Caudate nucleus (tissue), 63 donors: ENCODE measurements at places on chromosomes 7 and 10.

GRCh38 chr10:2519139-2519538 lies 548.2 kb upstream of the PFKP start:
- DNase-seq, result no peak

DNA sequence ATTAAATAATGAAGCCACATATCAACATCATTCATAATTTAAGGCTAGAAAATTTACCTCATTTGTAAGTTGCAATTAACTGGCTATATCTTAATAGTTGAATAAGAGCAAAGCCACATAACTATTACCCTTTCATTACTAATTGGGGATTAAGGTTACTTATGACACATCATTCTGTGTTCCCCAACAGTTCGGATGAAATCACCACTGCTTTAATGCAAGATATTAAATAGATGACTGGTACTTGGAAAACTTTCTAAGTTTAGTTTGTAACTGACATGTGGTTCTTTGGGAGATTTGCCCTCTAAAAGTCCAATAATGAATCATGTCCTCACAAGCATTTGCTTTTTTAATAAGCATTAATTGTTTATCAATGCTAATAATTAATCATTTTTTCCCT lies 109.1 kb downstream of the MTERF1 start:
- no peak for DNase-seq

GRCh38 chr10:13684806-13685482 lies 98.2 kb downstream of the PRPF18 start:
- DNase-seq, result no peak

DNA sequence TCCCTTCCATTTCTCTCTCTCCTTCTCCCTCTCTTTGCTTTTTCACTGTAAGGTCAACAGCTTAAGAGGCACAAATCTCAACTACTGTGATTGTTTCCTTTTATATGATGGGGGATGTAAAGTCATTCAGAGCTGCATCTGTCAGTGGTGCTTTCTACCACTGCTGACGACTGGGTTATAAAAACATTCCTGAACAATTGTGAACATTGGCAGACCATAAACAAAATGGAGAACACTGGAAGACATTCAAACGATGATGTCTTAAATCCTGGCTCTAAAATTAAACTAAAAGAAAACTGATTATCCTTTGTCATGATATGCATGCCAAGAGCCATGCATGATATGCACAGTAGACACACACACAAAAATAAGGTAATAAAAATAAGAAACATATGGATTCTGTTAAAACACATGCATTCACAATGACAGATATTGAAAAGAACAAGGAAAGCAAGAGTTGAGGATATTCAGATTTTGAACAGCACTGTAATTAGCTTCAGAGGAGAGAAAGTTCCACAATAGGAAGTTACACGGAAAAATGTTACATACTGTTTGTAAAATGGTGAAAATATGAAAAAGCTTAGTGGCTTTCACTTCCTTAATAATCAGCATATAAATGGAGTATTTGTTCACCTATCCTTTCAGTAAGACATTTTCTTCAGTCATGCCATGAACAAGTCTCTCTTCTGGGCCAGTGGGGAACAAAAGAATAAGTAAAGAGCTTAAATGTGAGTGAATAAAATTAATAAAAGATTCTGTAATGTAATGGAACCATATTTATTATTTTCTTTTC lies 89.2 kb downstream of the RNLS start:
- no peak for DNase-seq

DNA sequence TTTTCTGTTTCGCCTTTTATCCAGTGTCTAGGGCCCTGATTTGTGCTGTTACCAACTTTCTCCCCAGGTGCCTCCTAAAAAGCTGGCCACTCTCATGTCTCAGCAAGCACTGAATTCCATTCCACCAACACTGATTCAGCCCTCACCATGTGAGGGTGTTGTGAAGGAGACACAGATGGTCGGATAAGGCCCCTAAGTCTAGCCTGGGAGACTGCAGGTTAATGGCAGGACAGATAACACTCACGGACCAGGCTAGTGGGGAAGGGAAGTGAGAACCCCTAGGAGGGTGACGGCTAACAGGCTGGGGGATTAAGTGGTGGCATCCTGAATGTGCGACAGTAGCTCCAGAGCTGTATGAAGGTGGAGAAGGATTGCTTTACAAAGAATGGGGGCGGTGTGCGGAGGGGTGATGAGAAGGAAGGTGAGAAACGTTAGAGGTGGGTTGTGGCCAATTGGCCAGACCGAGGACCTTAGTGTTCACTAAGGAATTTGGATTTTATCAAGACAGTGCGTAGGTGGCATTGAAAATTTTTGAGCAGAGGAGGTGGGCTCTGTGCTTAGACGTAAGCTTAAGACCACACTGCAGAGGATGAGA lies 3.8 kb upstream of the DUSP5 start:
- DNase-seq, result no peak

GRCh38 chr7:139655305-139655704 lies 122.5 kb downstream of the HIPK2 start:
- DNase-seq, result no peak

- DNase-seq, result no peak
Observed at GRCh38 chr10:30134171-30134945, 75.0 kb upstream of the JCAD start.

DNA sequence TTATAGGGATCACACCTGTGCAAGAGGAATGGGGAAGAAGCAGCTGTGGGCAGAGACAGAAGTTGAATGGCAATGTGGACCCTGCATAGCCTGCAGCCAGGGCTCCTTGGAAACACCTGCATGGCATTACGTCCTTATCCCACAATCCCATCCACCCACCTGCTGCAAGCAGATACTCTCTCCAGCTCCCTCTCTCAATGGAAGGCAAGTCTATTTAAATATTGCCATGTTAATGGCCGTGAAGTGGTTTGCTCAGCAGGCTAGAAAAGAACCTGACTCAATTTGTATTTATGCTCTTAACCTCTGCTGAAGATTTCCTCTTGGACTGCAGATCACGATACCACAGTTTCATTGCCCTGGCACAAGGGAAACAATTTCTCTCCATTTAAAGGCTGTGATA lies 417.0 kb downstream of the TYW1 start:
- DNase-seq, result no peak

- no peak for DNase-seq
Observed at GRCh38 chr10:117441361-117441760, 66.1 kb upstream of the PDZD8 start.

- DNase-seq, result no peak
Observed at GRCh38 chr10:123166618-123167017, 12.4 kb downstream of the BUB3 start.

GRCh38 chr10:17693009-17693408 lies 49.1 kb downstream of the STAM start:
- no peak for DNase-seq

DNA sequence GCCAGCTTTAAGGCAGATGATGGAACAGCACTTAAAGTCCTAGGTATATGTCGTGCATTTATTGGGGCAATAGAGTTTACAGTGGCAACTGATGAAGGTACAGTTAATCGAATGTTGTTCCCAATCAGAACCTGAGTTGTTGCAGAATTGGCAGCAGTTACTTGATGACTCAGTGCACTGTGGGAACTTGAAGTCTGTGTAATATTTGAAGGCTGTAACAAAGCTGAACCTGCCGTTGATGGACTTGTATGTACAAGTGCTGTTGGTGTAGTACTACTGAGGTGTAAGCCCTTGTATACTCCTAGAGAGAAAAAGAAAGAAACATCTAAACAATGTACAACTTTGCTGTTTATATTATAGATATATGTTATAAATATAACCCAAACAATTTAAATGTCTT lies 75.3 kb downstream of the EPC1 start:
- no peak for DNase-seq

DNA sequence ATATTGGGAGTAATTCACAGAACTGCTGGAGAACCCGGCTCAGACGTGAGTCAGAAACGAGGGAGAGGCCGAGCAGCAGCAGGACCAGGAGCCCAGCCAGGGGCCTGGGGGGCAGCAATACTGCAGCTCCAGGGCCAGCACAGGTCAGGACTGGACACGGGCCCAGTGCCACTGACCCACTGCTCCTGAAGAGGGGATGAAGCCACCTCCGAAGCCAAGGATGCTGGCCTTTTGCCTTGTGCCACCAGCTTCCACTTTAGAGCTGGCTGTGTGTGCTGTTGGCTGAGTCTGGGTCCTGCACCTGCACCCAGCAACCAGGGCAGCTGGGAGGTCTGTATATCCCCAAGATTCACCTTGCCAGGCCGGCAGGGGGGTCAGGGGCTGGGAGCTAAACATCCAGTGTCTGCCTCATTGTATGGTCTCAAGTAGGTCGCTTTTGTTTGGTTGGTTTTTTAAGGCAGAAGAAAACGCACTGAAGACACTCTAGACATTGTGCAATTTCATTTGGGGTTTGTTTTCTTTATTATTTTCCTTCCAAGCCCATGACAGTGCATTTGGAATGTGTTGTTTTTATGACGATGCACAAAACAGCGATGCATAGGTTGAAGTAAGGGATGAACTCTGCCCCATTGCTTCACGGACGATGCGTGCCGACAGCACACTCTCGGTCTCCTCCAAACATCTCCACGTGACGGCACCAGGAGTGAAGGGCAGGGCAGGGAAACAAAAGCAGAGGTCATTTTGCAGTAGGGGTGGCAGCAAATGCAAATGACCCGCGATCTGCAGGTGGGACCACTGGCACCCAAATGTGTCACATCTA lies 27.7 kb upstream of the INSIG1 start:
- DNase-seq, result no peak

DNA sequence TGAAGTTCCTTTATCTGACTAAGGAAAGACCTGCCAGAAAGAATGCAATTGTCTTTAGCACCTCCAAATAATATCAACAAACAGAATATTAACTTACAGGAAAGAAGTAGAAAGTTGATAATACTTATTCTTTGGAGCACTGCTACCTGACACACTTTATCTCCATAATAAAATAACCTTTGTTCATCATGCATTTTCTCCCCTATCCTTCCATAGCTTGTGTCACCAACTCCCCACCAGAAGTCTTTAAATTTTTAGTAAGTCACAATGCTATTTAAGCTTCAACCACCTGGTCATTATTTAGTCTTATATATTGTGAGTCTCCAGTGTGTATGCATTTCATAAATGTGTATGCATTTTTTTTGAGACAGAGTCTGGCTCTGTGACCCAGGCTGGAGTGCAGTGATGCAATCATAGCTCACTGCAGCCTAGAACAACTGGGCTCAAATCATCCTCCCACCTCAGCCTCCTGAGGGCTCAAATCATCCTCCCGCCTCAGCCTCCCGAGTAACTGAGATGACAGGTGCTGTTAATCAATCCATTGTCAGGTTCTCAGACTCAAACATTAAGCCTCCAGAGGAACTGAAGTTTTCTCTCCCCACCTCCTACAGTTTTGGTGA lies 7.3 kb upstream of the CYP3A43 start:
- no peak for DNase-seq

GRCh38 chr7:20508109-20508508 lies 107.4 kb upstream of the ABCB5 start:
- no peak for DNase-seq

GRCh38 chr7:102897211-102897631 lies 15.6 kb upstream of the LRRC17 start:
- DNase-seq, result no peak

DNA sequence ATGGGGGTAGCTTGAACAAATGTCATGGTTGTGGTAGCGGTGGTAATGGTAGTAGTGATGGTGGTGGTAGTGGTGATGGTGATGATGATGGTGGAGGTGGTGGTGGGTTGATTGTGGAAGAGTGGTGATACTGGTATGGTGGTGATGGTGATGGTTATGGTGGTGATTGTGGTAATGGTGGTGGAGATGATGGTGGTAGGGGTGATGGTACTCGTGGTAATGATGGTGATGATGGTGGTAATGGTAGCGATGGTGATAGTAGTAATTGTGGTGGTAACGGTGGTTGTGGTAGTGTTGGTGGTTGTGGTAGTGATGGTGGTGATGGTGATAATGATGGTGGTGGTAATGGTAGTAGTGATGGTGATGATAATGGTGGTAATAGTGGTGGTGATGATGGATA lies 65.7 kb upstream of the SDK1 start:
- DNase-seq, result no peak

DNA sequence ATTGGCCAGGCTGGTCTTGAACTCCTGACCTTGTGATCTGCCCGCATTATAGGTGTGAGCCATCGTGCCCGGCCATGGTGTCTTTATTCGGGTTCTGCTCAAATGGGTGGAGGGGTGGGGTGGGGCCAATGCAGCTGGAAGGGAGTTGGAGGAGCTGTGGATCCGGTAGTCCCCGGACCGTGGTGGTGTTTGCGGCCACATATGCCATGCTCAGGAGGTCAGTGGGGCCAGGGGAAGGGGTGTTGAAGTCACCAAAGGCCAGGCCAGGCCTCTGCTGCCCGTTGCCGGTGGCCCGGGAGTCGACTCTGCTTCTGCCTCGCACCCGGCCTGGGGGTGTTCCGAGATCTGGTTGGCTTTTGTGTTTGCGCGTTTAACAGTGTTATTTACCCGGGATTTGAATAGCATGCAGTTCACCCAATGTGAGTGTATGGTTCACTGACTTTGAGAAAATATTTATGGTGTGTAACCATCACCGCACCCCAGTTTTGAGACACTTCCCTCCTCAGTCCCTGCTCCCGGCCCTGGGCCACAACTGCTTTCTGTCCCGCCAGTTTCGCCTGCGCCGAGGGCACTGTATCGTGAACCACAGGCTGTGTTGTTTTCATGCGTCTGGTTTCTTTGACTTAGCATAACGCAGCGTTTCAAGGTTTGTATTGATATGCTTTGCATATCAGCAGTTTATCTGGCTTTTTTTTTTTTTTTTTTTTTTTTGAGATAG lies 10.7 kb downstream of the INPP5A start:
- DNase-seq, result no peak

DNA sequence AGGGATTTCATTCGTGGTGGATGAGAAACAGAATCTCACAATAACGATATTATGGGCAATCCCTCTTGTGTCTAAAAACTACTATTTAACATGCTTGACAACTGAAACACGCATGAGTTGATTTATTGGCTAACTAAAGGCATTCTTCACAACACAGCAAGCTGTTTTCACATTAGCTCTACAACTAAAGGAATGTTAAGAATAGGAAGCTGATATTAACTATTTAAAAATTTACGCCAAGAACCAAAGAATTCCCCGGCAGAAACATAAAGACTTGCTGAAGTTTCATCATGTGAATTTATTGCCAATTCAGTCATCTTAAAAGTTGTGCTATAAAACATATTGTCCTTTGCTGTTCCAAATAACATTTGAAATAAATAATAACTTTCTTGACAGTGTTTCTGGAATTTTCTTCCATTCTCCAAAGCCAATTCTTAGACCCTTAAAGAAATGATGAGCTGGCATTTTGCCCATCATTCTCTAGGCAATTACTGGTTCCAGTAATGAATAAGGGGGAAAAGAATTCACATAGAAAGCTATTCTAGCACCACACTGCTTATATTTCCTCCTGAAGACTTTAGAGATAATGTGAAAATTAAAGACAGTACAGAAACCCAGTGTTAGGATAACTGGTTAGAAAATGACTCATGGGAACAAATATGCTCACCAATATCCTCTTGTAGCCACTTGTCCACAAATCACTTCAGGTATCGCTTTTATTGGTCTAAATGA lies 233.1 kb downstream of the PARD3 start:
- DNase-seq, result no peak

- no peak for DNase-seq
Observed at GRCh38 chr7:20650782-20651181, 35.3 kb downstream of the ABCB5 start.

GRCh38 chr10:82319562-82319961 lies 444.6 kb downstream of the NRG3 start:
- DNase-seq, result no peak

- no peak for DNase-seq
Observed at GRCh38 chr10:101783736-101784118, 481 bp upstream of the NPM3 start.
